ENCODE measurements at places on chromosomes 7 and 10.

- DNase-seq: no peak
These were observed 820.6 kb downstream of the CCSER2 start for GRCh38 chr10:85148693-85149640.

DNA sequence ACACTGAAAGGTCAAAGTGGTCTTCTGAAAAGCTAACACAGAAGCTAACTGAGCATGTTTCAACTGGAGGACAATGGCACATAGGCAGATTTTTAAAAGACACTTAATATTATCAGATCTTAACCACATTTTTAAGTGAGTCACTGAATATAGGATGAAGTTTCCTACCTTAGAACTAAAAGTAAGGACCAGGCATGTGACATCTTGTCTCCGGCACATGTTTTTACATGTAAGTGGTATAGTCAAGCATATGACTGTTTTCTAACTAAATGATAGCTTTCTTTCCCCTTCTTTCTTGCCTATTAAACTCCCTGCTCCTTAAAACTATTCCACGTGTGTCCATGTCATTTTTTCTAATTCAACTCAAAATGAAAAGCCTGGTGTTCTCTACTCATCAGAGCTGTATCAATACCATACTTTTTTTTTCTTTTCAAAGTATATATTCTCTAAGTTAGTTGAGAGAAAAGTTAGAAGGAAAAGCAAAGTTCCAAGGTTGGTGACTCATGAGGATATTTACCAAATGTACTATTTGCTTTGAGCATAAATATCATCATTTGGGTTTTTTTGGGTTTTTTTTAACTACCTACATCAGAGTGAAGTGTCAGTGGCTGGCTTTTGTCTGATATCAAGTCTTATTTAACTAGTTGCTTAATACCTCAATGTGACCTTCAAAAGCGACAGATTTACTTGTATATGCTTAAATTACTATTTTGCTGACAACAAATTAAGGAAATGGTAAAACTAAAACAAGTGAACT, 127.5 kb downstream of the CRPPA start:
- no peak for DNase-seq

DNA sequence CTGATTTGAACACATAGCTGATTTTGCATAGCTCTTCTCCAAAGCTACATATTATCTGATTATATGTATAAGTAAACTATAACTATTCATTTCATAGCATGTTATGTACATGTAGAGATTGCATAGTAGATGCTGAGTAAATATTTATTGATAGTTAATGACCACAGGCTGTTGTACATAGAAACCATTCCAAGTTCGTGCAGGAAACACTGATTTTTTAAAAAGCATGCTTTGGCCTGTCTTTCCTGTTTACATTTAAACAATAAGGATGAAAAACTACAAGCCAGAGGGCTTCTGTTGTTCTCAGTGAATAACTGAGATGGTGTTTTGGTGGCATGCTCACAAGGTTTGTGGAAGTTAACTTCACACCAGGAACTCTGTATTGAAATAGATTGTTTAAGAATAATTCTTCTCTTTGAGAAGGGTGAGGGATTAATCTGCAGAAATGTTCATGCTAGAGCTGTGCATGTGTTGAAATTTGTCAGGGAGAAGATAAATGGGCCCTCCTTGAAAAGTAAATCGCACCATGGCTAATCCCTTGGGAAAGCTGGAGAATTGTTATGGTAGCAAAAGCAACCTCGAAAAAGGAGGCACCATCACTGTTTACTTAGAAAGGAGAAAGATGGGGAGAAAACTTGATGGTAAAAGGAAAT, 120.2 kb upstream of the SP8 start:
- DNase-seq: no peak

DNA sequence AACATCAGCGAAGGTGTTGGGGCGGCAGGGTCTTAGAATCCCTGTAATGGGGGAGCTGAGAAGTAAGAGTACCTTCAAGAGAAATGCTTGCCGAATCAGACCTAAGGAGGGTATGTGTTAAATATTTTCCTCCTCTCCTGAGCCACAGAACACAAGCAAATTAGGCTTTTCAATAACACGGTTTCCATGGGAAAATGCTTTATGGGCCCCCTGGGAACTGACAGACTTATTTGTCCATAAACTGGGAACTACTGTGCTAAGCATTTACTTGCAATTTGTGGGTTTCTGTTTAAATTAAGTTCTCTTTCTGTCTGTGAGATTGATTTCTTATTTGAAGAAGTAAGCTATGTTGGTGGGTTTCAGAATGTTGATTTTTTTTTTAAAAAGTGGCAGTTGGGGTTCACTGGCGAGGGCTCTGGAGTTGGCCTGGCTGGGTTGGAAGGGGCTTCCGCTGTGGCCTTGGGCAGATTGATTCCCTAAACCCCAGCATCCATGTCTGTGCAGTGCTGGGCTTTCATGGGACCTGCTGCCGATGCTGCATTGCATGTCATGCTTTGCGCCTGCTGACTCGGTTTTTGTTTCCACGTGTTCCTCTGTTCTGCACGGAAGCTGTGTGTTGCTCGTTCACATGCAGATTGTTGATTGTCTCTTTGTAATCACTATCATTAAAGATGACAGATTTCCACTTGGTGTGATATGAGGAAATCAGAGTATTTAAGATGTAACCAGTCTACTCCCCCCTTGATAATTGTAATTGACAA, 7.2 kb downstream of the RBM17 start:
- no peak for DNase-seq

- no peak for DNase-seq
These were observed at the start of gene FAM107B for GRCh38 chr10:14774797-14775196. Gene FAM107B, minus strand, starts transcription at chr10:14774897. Its CDS starts 234 bp downstream, at chr10:14774663.

GRCh38 chr10:1024103-1024502, 1.6 kb downstream of the IDI2 start:
- no peak for DNase-seq

- DNase-seq: no peak
These were observed 195.4 kb downstream of the COBL start for GRCh38 chr7:51121036-51121790.

GRCh38 chr10:17231788-17232187, 3.7 kb downstream of the VIM start:
- no peak for DNase-seq

DNA sequence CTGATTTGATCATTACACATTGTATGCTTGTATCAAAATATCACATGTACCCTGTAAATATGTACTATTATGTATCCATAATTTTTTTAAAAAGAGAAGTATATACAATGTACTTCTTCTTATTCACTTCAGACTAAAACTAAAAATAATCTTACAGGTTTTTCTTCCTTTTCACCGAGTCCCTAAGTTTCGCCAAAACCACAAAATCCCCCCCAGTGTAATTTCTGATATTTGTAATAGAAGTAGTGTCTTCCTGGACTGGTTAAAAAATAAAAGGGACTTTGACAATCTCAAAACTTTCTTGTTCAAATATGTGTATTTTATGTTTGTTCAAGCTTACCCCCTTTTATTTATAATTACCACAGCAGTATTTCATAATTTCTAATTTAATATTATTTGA, 23.9 kb downstream of the EPC1 start:
- no peak for DNase-seq

DNA sequence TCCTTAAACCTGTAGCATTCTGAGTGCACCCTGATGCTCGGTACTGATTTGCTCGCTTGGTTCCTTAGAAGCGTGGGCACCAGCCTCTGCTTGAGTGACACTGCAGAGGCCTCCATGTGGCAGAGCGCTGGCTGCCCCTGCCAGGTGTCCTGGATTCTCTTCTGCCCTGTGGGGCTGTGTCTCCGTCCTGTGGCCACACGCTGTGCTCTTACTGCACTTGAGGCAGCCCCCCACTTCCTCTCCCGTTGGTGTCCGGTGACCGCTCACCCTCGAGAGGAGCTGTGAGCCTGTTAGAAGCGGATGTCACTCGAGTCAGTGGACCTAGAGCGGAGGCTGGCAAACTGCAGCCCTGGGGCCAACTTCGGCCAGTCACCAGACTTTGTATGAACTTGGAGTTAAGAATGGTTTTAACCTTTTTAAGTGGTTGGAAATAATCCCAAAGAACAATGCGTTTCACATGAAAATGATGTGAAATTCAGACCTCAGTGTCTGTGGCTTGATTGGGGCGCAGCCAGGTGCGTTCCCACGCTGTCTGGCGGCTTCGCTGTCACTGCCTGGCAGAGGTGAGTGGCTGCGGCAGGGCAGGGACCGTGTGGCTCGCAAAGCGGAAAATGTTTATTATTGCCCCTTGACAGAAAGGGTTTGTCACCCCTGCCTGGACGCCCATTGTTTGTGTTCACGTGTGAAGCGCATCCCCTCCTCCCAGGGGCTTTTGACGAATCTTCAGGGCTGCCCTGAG, 114.6 kb downstream of the CYTH3 start:
- DNase-seq: no peak

DNA sequence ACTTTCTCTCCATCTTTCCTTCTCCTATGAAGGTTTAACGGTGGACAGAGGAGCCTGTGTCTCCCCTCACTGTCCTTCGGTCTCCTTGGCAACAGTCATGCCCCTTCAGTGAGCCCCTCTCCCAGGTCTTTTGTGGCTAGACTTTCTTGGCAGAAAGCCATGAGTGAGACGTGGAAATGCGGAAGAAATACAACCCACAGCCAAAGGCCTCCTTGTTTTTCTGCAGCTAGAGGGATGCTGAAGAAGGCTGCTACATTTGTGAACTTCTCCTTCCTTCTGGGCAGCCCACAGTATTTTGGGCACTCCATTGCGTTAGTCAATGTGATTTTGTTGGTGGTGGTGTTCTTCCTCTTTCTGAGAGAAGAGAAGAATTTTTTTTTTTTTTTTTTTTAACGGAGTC, 333.7 kb upstream of the PODXL start:
- no peak for DNase-seq

- DNase-seq: no peak
These were observed 987.9 kb downstream of the KCNMA1 start for GRCh38 chr10:76649723-76650127.

GRCh38 chr10:97760461-97761257, 11.1 kb downstream of the SFRP5 start:
- no peak for DNase-seq

DNA sequence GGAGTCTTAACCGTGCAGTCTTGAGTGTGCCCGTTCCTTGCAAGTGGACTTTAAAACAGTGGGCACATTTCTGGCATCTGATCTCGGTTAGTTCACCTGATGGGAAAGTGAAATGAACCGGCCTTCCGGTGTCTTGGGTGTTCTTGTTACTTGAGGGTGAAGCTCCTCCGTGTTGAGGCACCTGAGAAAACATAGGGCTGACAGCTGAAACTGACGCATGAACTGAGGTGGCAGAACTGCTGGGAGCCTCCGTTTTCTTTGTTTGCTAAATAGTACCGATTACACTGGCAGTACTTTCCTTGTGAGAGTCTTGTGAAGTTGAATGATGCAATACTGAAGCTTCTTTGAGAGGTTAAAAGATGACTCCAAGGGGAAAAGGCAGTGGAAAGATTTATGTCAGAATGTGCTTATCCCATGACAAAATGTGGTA, 62.8 kb upstream of the SAMD8 start:
- no peak for DNase-seq

- no peak for DNase-seq
These were observed 60.1 kb downstream of the DIP2C start for GRCh38 chr10:629186-629998.

DNA sequence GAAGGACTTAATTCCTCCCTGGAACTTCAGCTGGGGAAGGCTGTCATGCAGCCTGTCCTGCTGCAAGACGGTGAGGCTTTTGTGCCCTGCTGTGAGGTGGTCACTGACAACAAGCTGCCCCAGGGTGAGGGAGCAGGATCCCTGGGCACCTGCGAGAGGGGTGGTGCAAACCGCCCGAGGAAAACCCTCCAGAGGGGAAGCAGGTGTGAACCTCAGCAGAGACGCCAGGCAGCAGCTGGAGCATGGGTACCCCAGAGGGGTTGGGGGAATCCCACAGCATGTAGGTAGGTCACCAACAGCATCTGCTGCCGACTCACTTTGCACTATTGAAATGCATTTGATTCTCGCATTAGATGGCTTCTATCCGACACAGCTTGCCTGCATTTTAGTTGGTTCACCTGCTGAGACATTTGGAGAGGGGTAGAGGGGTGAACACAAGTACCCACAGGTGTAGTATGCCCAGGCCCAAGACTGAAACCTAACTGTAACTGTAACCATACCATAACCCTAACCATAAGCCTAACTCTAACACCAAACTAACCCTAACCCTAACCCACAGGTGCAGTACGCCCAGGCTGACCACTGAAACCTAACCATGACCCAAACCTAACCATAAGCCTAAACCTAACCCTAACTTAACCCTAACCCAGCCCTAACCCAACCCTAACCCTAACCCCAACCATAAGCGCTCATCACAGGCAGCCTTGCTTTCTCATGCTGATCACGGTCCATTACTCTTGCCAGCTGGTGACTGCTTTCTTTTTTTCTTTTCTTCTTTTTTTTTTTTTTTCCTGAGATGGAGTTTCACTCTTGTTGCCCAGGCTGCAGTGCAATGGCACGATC, 85.9 kb downstream of the ELFN1 start:
- peak; percentile 8 for DNase-seq

- DNase-seq: no peak
These were observed 24.6 kb downstream of the VSIR start for GRCh38 chr10:71748671-71749191.

DNA sequence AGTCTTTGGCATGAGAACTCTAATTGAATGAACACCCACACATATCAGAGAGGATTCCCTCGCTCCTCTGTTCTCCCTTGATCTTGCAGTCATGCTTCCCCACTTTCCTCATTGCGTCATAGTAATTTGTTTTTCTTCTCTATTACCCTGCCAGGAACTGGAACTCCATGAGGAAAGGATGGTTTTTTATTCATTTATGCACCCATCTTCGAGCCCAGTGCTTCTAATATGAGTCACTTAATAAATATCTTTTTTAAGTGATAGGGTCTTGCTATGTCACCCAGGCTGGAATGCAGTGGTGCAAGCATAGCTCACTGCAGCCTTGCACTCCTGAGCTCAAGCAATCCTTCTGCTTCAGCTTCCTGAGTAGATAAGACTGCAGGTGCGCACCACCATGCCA, 83.5 kb downstream of the OTUD1 start:
- no peak for DNase-seq

- peak; percentile 52 for DNase-seq
These were observed 11.4 kb downstream of the SH3PXD2A start for GRCh38 chr10:103843854-103844570.

- DNase-seq: no peak
These were observed 125.1 kb upstream of the JCAD start for GRCh38 chr10:30184397-30185033.
